ENCODE measurements at places on chromosomes 13 and 19.

DNA sequence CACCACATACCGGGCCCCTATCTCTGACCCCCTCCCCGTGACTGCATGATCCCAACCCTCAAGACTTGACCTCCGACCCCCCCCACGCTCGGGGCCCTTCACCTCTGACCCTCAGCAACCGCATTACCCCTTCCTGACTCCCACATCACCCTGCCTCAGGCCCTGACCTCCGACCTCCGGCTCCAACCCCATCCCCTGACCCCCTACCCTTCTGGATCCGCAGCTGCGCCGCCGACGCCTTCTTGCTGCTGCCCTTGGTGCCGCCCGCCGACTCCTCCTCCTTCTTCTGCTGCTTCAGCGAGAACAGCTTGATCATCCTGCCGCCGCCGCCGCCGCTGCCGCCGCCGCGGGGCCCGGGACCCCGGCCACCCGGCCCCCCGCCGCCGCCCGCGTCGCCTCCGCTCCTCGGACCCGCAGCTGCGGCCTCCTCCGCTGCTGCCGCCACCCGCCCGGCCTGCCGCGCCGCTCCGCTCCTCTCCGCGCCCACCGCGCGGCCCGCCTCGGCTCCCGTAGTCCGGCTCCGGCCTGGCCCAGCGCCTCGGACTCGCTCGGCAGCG is at the start of gene UBE2M:
TSS of gene UBE2M (minus strand) at position 546 of the 557 bp plus-strand sequence. CDS start at position 316, 230 bp downstream.
- DNase-seq, result no peak

- no peak for DNase-seq
Measured at GRCh38 chr19:543910-544608, at the start of gene GZMM. TSS of gene GZMM (plus strand) at chr19:544053. CDS start at chr19:544072, 19 bp downstream.

DNA sequence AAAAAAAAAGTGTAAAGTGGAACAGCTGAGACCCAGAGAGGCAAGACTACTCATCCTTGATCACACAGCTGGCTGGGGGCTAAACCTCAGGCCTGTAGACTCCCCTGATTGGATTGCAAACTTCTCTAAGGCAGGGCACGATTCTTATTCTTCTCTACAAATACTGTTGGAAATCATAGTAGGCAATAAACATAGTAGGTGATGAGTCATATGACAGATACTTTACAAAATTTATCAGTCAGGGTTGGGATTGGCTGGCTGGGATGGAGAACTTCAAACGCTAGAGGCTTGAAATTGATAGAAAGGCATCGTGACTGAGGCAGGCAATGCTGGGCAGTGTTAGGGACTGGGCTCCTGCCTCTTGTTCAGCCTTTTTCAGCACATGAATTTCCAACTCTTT is 5.9 kb upstream of the MATK start:
- no peak for DNase-seq

GRCh38 chr13:28679628-28680027 is 20.7 kb downstream of the POMP start:
- DNase-seq, result no peak

DNA sequence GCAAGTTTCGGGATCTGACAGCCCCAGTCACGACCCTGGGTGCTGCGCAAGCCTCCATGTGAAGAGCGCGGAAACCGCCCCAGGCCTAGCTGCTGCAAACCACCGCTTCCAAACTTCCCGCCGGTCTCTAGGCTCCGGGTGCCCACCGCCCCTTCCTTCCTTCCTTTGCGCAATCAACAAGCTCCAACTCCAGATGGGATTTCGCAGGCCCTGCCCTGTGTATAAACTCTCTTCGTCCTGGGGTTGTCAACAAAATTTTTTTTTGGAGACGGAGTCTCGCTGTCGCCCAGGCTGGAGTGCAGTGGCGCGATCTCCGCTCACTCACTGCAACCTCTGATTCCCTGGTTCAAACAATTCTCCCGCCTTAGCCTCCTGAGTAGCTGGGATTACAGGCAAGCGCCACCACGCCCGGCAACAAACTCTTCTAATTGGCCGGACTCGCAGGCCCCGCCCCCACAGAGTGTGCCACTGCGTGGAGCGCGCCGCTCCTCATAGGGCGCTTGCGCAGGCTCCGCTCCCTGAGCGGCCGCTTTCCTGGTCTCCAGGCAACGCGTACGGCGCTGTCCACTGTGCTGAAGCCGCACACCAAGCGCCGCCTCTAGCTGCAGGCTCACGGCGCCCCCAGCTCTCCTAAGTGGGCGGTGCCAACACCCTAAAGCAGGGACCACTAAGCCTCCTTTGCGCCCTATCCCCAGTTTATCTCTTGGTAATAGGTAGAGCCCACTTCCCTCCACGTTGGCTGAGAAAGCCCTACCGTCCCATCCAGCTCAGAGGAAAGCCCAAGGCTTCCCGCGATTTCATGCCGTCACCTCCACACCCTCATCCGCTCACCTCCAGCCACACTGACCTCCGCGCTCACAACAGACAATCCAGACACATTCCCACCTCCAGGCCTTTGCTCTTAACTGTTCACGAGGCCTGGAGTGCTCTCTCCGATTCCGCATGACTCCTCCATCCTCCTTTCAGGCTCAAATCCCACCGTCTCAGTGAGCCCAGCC is 5.5 kb upstream of the QTRT1 start:
- peak; percentile 59 for DNase-seq

DNA sequence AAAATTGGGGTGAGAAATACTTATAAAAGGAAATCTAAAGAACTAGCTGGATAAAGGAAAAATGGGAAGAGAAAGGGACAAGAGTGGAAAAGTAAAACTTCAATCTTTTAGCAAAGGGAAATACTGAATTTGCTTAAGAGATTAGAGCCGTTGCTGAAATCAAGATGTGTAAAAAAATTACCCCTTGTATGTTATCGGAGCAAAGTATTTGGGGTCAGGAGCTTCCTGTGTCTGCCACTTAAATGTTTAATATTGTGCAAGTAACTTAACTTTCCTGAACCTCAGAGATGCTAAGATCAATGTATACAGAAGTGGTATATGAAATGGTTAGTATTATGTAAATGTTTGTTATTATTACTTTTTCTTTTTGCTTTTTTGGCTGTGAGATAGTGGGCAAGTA is 51.6 kb downstream of the NDFIP2 start:
- DNase-seq, result no peak

- DNase-seq, result no peak
Measured at GRCh38 chr13:27619728-27620376, 477 bp downstream of the LNX2 start.

- DNase-seq, result no peak
Measured at GRCh38 chr13:34247596-34247995, 429.6 kb downstream of the RFC3 start.

DNA sequence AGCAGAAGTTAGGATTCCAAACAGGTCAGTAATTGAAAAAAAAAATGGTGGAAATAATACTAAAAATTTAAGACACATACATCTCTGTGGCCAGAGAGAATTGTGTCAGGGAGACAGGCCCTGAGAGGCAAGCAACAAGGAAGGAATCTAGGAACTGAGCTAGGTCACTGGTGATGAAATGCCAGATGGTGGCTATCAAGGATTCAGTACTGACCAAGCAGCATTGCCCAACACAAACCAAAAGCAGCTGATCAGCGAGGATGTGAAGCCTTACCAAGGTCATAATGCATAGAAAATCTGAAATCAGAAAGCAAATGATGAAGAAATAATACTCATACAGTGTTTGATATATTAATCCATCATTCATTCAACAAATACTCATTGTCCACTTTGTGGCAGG is 905.0 kb downstream of the GPC5 start:
- DNase-seq, result no peak

GRCh38 chr13:48126944-48127830 is 32.3 kb upstream of the MED4 start:
- peak; percentile 51 for DNase-seq

- DNase-seq, result no peak
Measured at GRCh38 chr13:60111691-60112090, 52.0 kb downstream of the DIAPH3 start.

DNA sequence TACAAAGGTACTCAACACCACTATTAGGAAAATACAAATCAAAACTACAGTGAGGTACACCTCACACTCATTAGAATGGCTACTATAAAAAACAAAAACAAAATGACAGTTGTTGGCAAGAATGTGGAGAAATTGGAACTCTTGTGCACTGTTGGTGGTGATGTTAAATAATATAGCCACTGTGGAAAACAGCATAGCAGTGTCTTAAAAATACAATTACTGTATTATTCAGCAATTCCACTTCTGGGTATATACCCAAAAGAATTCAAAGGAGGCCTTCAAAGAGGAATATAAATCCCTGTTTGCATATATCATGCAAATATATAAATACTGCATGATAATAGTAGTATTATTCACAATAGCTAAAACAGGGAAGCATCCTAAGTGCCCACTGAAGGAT is 66.8 kb downstream of the CDK8 start:
- DNase-seq, result no peak

GRCh38 chr13:33090755-33091414 is 74.7 kb downstream of the KL start:
- DNase-seq, result no peak

GRCh38 chr13:99572921-99573320 is 71.6 kb downstream of the TM9SF2 start:
- DNase-seq, result no peak

GRCh38 chr13:91540158-91540736 is 141.8 kb downstream of the GPC5 start:
- no peak for DNase-seq

- DNase-seq, result no peak
Measured at GRCh38 chr19:14393329-14393728, 12.1 kb downstream of the ADGRE5 start.

GRCh38 chr13:30529085-30529834 is 63.5 kb upstream of the HMGB1 start:
- DNase-seq, result no peak

DNA sequence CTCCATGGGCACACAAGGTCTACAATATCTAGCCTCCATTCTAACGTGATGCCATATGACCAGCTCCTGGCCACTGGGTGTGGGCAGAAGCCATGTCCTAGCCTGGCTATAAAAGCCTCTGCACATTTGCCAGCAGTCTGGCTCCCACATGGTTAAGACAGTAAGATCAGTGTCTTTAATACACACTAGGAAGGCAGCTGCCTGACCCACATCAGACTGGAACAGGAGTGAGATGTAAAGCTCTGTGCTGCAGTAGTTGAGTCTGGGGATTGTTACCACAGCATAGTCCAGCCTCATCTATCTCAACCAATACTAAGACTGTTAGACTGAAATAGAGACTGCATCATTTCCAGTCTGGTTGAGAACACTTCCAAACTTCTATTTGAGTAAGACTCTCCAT is 533.1 kb downstream of the IRS2 start:
- DNase-seq, result no peak

DNA sequence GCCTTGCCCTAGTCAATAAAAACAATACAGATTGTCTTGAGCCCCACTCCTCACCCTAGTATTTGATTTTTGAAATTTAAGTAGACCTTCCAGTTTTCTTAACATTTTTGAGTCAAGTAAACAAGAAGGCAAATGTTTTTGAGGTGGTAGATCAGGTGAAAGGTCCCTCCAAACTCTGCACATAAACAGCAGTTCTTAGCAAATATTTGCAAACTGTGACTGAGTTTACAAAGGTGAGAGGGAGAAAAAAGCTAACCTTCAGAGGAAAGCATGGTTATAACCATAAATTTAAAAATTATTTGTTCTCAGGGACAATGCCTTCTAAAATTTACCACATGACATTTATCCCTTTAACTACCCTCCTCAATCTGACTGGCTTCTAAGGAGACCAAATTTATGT is 84.6 kb upstream of the PCDH17 start:
- DNase-seq, result no peak

- DNase-seq, result no peak
Measured at GRCh38 chr19:58330458-58330857, 3.7 kb downstream of the ZSCAN22 start.

DNA sequence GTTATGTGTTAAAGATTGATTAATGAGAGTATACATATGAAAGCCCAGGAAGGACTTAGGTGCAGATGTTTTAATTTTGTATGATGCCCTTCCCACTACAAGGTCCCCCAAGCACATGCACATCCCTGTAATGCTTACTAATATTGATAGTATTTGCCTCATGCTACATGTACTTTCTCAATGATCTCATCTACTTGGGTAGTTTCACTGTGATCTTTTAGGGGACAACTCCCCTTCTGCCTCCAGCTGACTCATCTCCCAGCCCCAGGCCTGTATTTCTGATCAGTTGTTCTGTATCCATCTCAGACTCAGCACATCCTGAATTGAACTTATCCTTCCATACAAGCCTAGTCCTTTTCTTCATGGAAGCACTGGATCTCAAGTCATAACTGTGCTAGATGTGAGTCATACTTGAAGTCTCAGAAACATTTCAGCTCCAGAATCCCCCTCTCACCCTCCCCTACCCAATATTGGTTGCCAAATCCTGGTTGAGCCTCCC is 49.4 kb upstream of the INTS6 start:
- DNase-seq, result no peak

- DNase-seq, result no peak
Measured at GRCh38 chr13:44132710-44133109, 240.9 kb upstream of the SERP2 start.

GRCh38 chr19:19300613-19301012 is 19.7 kb downstream of the SUGP1 start:
- no peak for DNase-seq

DNA sequence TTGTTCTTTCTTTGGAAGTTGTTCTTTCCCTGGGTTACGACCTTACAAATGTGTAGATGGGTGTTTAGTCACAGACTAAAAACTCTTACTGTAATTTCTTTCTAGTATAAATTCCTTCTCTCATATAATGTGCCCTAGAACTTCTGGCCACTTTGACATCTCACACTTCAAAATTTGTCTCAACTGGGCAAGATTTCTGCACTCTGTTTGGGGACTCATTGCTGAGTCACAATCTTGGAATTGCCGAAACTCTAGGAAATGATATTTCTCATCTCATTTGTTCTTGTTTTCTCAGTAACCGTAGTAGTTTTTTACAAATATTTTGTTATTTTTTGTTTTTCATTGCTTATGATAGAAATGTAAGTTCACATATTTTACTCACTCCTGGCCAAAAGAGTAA is 2523.2 kb upstream of the PCDH20 start:
- DNase-seq, result no peak

GRCh38 chr13:110092831-110093247 is 214.1 kb downstream of the COL4A1 start:
- no peak for DNase-seq

Data from AG09309 (cell line).